ENCODE measurements at places on chromosomes 7 and 10.

GRCh38 chr7:121753944-121754343 is 119.0 kb upstream of the PTPRZ1 start:
- DNase-seq: no peak

- DNase-seq: no peak
Measured at GRCh38 chr7:50646069-50646468, 80.9 kb upstream of the DDC start.

DNA sequence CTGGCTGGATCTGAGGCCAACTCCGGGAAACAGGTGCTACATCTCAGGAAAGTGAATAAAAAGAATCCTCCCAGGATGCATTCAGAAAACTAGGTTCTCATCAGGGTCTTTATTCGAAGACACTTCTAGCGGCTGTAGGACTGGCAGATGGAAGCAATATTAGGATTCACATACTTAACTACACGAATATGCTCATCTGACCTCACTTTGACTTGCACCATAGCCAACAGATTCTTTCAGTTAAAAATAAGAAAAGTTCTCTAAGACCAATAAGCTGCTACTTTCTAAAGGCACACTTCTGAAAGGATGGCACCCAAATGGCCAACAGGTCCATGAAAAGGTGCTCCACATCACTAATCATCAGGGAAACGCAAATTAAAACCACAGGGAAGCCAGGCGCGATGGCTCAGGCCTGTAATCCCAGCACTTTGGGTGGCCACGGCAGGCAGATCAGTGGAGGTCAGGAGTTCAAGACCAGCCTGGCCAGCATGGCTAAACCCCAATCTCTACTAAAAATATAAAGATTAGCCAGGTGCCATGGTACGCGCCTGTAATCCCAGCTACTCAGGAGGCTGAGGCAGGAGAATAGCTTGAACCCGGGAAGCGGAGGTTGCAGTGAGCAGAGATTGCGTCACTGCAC is 258.0 kb downstream of the ZMYND11 start:
- no peak for DNase-seq

- DNase-seq: no peak
Measured at GRCh38 chr10:125144693-125145623, 15.4 kb downstream of the CTBP2 start.

- no peak for DNase-seq
Measured at GRCh38 chr10:14556285-14556956, 218.3 kb downstream of the FAM107B start.

DNA sequence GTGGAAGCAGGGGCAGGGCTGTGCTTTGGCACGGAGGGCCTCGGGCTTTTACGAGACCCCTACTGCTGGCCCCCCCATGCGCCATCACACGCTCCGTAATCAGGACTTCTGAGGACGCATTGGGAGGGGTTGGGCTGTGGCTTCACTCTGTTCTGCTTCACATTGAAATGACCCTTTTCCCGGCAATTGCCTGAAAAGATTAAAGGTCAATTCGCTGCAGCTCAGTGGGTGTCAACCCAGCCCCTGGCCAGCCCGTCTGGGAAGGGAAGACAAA is 41.7 kb upstream of the UBE3C start:
- no peak for DNase-seq

DNA sequence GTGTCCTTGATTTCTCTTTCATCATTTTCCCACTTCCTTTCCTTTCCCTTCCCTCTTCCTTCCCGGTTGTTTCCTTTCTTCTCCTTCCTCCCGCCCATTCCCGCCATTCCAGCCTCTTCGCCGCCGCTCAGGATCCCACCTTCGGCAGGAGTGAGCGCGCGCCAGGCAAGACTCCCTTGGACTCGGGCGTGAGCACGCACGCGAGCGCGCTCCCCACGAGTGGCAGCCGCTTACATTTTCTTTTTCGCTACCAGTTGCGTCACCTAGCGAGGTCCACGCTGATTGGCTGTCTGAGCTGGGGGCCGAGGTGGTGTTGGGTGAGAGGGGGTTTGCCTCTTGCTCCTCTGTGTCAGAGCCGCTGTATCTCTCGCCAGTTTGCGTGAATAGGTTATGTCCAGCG is 11.8 kb downstream of the ZAN start:
- DNase-seq: no peak

- DNase-seq: peak; percentile 81
Measured at GRCh38 chr7:145106001-145106400, 270.1 kb upstream of the TPK1 start.

DNA sequence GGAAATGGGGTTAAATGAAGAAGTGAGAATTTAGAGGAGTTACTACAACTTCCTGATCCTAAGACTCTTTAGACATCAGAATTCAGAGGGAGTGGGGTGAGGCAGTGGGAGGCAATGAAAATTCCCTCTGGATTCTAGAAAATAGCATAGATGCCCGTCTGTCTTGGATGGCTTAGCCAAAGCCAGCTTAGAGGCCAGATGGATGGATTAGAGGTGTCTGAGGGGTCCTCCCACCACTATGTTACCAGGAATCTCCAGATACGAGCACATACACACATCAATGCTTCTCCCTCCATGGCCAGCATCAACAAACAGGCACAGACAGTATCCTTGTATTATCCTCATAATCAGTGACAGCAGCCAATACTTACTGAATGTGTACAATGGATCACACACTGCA is 418.1 kb downstream of the PLXNA4 start:
- DNase-seq: no peak

DNA sequence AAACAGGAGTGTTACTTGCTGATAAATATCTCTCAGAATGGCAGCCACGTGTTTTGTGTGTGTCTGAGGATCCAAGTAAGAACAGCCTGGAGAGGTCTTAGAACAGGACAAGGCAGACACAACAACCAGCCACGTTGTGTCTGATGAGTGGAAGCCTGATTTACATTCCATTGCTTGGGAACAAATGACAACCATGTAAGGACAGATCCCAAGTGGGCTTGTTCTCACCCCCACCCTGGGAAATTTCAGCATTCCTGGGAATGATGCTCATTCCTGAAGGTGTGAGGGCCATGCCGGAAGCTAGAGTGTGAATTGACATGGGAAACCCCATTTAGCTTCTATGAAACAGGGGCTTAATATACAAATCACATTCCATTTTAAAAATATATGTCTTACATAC is 35.9 kb downstream of the IL6 start:
- no peak for DNase-seq

DNA sequence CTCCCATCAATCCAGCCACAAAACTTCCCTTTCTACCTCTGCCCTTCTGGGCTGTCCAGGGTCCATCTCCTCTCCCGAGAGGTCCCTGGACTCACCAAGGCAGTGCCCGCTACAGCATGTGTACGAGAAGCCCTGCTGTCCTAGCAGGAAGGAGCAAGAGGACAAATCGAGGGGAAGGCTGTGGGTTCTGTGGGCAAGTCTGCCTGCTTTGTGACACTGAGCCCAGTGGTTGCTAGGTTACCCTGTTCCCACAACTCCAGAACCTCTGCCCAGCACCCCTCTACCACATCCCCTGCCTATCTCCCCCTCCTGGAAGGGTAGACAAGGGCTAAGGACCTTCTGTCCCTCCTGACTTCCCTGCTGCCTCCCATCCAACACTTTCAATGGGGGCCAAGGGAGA is at the start of gene TBATA:
TBATA (minus strand) TSS at position 188 of the 400 bp plus-strand sequence. CDS start 1,998 bp downstream, outside the sequence.
- no peak for DNase-seq

GRCh38 chr7:140229591-140230515 is 53.1 kb upstream of the KDM7A start:
- DNase-seq: no peak

DNA sequence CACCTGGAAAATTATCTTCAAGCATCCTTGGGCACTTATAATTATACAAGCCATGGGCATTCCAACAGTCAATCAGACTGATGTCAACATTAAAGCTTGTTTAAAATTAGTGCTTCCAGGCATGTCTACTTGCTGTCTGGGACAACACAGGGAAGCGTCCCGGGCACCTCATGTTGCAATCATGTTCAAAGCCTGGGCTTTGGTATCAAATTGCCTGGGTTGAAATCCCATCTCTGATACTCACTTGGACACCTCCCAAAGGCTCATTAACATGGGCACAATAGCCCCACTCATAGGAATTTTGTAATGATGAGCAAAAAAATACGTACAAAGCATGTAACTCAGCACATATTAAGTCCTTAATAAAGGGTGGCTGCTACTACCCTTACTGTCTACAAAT is 14.4 kb downstream of the AIFM2 start:
- no peak for DNase-seq

- DNase-seq: no peak
Measured at GRCh38 chr7:22588351-22588750, 88.4 kb upstream of the STEAP1B start.

- no peak for DNase-seq
Measured at GRCh38 chr7:124308384-124308783, 275.5 kb upstream of the TMEM229A start.

DNA sequence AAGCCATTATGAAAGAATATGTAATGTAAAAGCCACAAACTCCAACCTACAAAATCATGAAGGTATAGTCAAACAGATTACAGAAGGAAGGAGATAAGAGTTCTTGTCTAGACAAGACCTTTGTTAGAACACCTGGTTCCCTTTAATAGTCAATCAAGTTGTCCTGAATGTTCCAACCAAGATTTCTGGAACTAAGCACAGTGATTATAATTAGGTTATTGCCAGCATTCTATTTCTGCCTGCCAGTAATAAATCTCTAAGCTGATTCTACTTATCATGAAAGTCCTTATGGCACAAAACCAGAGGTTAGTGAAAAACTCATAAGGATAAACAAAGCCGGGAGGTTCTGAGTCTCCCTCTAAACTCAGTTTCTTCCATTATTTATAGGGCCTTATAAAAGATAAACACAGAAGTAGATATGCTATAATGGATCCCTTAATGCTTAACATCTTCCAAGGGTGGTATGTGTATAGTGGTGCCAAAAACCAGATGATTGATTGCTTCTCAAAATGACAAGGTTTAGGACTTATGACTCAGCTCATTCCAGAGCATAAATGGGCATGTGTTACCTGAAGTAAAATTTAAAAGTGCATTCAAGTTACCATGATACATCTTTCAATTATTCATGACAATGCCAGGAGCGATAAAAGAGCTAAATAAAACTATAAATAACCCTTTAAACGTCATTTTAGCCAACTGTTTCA is 237.2 kb downstream of the CSTF2T start:
- DNase-seq: no peak

DNA sequence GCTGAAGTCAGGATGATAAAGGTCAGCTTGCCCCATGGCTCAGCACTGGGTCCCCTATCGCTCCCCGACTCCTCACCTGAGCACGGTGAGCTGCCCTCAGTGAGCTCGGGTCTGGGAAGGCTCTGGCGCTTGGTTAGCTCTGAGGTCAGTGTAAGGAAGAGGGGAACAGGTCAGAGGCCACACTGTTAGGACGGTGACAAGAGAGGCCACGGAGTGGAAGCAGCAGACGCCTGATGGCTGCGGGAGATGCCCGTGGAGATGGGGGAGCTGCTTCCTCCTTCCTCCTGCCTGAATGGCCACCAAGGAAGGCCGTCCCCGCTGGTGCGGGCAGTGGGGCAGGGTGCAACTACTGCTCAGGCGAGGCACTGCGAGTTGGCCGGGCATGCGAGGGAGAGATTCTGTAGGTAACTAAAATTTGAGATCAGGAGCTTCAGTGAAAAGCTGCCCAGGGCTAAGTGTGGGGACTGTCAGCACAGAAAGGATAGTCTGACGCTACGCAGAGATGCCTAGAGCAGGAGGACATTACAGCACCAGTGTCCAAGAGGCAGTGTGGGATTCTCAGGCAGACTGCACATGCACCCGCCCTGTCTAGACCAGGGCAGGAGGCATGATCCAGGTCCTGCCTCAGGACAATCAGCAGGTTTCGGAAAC is 231.3 kb upstream of the GRB10 start:
- DNase-seq: no peak

DNA sequence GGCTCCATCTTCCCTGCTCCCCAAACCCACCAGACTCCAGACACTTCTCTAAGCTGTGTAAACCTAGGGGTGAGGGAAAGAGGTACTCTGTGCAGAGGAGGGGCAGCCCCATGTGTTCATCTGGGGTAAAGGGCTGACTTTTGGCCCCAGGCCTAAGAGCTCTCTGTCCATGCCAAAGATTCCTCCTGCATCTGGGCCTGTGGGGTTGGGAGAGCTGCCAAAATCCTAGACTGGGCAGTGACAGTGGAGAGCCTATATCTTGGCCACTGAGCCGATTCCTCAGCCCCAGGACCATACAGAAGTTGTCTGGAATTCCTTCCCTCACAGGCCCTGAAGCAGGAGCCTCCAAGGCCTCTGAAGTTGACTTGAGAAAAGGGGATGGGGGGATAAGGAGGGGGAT is 25.3 kb upstream of the LEP start:
- no peak for DNase-seq

GRCh38 chr10:80500572-80501380 is 36.9 kb upstream of the SH2D4B start:
- no peak for DNase-seq

GRCh38 chr7:139758388-139758787 is 19.4 kb downstream of the HIPK2 start:
- DNase-seq: no peak

DNA sequence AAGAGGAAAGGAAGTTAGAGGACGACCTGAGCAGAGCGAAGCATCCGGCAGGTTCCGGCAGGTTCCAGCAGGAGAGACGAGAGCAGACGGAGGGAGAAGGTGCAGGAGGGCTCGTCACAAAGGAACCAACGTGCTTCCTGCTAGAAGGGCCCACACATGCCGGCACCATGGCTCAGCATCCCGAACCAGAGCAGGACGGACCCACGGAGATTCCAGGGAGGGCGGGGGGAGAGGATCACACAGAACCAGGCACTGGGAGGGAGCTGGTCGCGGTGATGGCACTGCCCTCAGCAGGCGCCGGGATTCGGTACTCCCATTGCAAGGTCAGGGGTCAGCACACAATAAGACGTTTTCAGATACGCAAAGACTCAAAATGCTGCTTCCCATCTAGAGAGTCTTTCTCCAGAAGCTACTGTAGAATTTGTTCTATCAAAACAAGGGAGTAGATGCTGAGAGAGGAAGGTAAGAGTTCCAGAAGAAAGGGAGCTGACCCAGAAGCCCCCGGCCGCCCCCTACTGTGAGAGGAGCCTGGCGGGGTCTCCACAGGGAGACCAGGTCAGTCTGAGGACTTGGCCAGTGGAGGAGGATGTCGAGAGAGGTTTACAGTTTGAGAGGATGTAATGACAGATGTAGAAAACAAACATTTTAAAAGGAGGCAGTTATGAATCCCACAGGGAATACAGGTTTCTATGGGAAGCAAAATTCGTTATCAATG is 23.6 kb upstream of the PWWP2B start:
- no peak for DNase-seq

DNA sequence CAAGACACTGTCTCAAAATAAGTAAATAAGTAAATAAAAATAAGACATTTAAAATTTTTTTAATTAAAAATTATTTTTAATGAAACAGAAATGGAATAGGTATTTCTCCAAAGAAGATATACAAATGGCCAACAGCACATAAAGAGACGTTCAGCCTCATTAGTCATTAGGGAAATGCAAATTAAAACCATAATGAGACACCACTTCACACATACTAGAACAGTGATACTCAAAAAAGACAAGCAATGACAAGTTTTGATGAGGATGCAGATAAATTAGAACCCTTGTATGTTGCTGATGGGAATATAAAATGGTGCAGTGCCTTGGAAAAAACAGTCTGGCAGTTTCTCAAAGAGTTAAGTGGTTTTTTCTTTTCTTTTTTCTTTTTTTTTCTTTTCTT is 26.5 kb upstream of the C10orf67 start:
- no peak for DNase-seq
